Osteoblast (primary cell): ENCODE measurements at places on chromosomes 3 and 15. TPM values are rescaled to one million over a fixed set of nuclear protein-coding genes. Genes with fewer than 3 reads are reported as not detected.

- peak; percentile 79 for DNase-seq
Observed at GRCh38 chr3:48695393-48695753, 9.7 kb upstream of the NCKIPSD start.

The ST3GAL6 gene
- total RNA-seq = 2.2 and 2.7 TPM in 2 replicates

DNA sequence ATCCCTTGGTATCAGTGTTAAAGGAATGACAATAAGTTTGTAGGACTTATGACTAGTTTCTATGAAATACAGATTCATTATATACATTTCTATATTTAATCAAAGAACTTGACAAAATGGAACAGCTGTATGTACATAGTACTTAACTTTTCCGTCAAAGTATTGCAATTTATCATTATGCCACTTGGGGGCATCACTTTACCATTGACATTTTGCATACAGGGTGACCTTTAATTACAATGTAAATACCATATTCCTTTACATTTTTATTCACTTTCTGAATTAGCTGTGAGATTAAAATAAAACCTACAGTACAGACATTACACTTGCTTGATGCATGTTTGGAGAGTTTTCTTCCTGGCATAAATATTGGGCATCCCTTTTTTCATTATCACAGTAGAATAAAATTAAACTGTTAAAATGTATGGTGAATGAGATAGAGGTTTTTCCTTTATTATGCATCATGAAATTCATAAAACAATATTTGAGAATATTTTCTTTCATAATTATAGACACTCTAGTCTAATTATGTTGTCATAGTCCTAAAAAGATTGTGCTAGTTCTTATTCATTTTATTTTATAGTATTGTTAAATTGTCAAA lies 6.9 kb downstream of the NEK11 start:
- peak; percentile 65 for DNase-seq

The USP8 gene
- 53.0 and 61.2 TPM in 2 replicates for total RNA-seq

The GCSAM gene
- total RNA-seq = under 0.01 and 0.36 TPM in 2 replicates

The CFAP92 gene
- not detected in 2 replicates for total RNA-seq

- no peak for DNase-seq
Observed at GRCh38 chr3:14948609-14949038, 1.2 kb downstream of the NR2C2 start.

The NOX5 gene
- total RNA-seq = 0.29 and 0.36 TPM in 2 replicates
